RPMI7951 (cell line): ENCODE measurements at places on chromosomes 4 and X. TPM values are rescaled to one million over a fixed set of nuclear protein-coding genes. Genes with fewer than 3 reads are reported as not detected.

Gene RTL3
- 1.4 and 1.5 TPM in 2 replicates for total RNA-seq

Gene EREG
- 46.3 TPM in 2 replicates for total RNA-seq

Gene TLR3
- total RNA-seq = 4.9 and 7.0 TPM in 2 replicates

Gene AR
- total RNA-seq = 12.5 and 13.0 TPM in 2 replicates

Gene PPP4R3C
- 0.10 TPM in 1 of 2 replicates, not detected in the other for total RNA-seq

Gene OTUD4
- total RNA-seq = 9.2 and 17.1 TPM in 2 replicates

Gene FREM3
- not detected in 2 replicates for total RNA-seq

Gene RNF212
- not detected in 2 replicates for total RNA-seq

Gene TLR8
- not detected in 2 replicates for total RNA-seq

Gene SERPINA7
- not detected in 2 replicates for total RNA-seq

Gene CFAP99
- total RNA-seq = 0.96 TPM in 1 of 2 replicates, not detected in the other

Gene ANXA3
- total RNA-seq = 7.0 and 9.4 TPM in 2 replicates

Gene ERCC6L
- 23.3 and 27.4 TPM in 2 replicates for total RNA-seq

Gene ZAR1
- total RNA-seq = 0.12 TPM in 1 of 2 replicates, not detected in the other

Gene POU4F2
- total RNA-seq = not detected in 2 replicates

Gene ZNF732
- total RNA-seq = 0.10 TPM in 1 of 2 replicates, not detected in the other

Gene SLC2A9
- 0.49 TPM in 1 of 2 replicates, not detected in the other for total RNA-seq

Gene CSAG3
- 2.2 and 8.7 TPM in 2 replicates for total RNA-seq

Gene SEL1L3
- 1.2 and 1.6 TPM in 2 replicates for total RNA-seq

Gene ABCG2
- 2.3 and 3.3 TPM in 2 replicates for total RNA-seq

Gene CORIN
- not detected in 2 replicates for total RNA-seq

Gene TMEM154
- 0.59 and 0.60 TPM in 2 replicates for total RNA-seq

Gene KANTR
- total RNA-seq = 7.1 and 8.2 TPM in 2 replicates

Gene LRIT3
- total RNA-seq = not detected in 2 replicates

Gene ADH1A
- not detected in 2 replicates for total RNA-seq

Gene SPANXC
- total RNA-seq = 107 and 128 TPM in 2 replicates

Gene NDST3
- not detected in 2 replicates for total RNA-seq

Gene CSAG1
- total RNA-seq = 32.1 and 33.2 TPM in 2 replicates

Gene TLR7
- not detected in 2 replicates for total RNA-seq

Gene TEX13D
- not detected in 2 replicates for total RNA-seq

Gene SPANXN2
- not detected in 2 replicates for total RNA-seq

Gene TASL
- not detected in 2 replicates for total RNA-seq

Gene CENPVL1
- not detected in 2 replicates for total RNA-seq

Gene SYN1
- total RNA-seq = 0.12 and 0.20 TPM in 2 replicates

Gene SLC9A7
- total RNA-seq = 19.6 and 28.8 TPM in 2 replicates

Gene ALAS2
- not detected in 2 replicates for total RNA-seq

Gene TBC1D9
- 7.2 and 9.9 TPM in 2 replicates for total RNA-seq

Gene GALNTL6
- total RNA-seq = not detected in 2 replicates

Gene UGT2B7
- 0.10 TPM in 1 of 2 replicates, not detected in the other for total RNA-seq

Gene XAGE1A
- 1.9 TPM in 1 of 2 replicates, not detected in the other for total RNA-seq

Gene TRIML1
- not detected in 2 replicates for total RNA-seq

Gene MAGEA11
- total RNA-seq = 23.4 and 23.6 TPM in 2 replicates

Gene PSAPL1
- under 0.01 TPM in 1 of 2 replicates, not detected in the other for total RNA-seq

Gene NPFFR2
- total RNA-seq = 0.10 TPM in 1 of 2 replicates, not detected in the other

Gene KIAA1210
- not detected in 2 replicates for total RNA-seq

Gene SYNPO2
- 1.6 and 1.8 TPM in 2 replicates for total RNA-seq

Gene MAPK10
- 14.5 and 15.0 TPM in 2 replicates for total RNA-seq

Gene RNF128
- 5.0 and 5.5 TPM in 2 replicates for total RNA-seq

Gene FRYL
- total RNA-seq = 28.7 and 40.2 TPM in 2 replicates

Gene EPHA5
- 0.29 and 0.36 TPM in 2 replicates for total RNA-seq

Gene CNKSR2
- total RNA-seq = 0.24 and 0.39 TPM in 2 replicates

Gene PGAM4
- not detected in 2 replicates for total RNA-seq

Gene SPINK2
- not detected in 2 replicates for total RNA-seq
